ENCODE measurements at places on chromosomes 12 and 14. TPM values are rescaled to one million over a fixed set of nuclear protein-coding genes. Genes with fewer than 3 reads are reported as not detected.

- no peak for DNase-seq
Observed at GRCh38 chr14:85037411-85037810, 492.5 kb upstream of the FLRT2 start.

- DNase-seq = no peak
Observed at GRCh38 chr12:5577741-5578140, 145.8 kb downstream of the NTF3 start.

- DNase-seq = no peak
Observed at GRCh38 chr14:21455592-21455911, 371 bp downstream of the CHD8 start.

DNA sequence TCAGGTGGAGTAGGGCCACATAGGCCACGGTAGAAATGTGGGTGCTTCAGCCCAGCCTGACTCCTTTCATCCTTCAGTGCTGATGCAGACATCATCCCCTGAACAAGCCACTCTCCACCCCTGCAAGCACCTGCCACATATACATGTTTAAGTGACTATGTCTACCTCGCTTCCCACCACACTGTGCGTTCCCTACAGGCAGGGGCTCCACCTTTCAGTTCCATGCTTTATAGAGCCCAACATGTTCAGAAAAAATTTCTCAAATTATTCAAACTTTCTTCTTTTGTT is 11.6 kb downstream of the SLC7A7 start:
- no peak for DNase-seq

Gene IL22
- total RNA-seq = not detected

- DNase-seq = no peak
Observed at GRCh38 chr14:69559581-69560011, 15.1 kb downstream of the CCDC177 start.

- DNase-seq = no peak
Observed at GRCh38 chr14:104879201-104879982, 14.3 kb downstream of the CEP170B start.

Measured in endothelial cell (in vitro differentiated cells).